ENCODE measurements at places on chromosomes 16 and 17.

- DNase-seq: peak; percentile 72
Measured at GRCh38 chr17:49575679-49576087, at the start of gene NXPH3. NXPH3 (plus strand) TSS chr17:49575871; CDS start chr17:49576220, 349 bp downstream.

- no peak for DNase-seq
Measured at GRCh38 chr16:1700246-1700645, 5.7 kb upstream of the MAPK8IP3 start.

DNA sequence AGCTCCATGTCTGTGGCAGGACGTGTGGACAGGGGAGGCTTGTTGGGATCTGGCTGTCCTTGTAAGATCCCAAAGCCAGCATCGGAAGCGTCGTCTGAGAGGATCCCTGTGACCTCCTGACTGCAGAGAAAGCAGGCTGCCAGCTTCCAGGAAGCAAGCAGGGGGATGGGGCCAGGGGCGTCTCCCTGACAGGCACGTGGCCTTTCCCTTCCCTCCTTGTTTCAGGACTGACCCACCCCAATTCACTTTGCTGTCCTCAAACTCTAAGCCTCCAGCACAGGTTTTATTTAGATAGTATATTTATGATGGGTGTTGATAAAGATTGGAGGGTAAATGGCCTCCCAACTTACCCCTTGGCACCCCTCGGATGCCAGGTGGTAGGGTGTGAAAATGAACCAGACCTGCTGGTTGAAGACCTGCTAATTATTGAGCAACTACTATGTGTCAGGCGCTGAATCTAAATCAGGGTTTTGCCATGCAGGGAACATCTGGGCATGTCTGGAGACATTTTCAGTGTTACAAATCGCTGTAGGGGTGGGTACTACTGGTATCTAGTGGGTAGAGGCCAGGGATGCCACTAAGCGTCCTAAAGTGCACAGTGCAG lies 24.5 kb downstream of the SOCS1 start:
- no peak for DNase-seq

DNA sequence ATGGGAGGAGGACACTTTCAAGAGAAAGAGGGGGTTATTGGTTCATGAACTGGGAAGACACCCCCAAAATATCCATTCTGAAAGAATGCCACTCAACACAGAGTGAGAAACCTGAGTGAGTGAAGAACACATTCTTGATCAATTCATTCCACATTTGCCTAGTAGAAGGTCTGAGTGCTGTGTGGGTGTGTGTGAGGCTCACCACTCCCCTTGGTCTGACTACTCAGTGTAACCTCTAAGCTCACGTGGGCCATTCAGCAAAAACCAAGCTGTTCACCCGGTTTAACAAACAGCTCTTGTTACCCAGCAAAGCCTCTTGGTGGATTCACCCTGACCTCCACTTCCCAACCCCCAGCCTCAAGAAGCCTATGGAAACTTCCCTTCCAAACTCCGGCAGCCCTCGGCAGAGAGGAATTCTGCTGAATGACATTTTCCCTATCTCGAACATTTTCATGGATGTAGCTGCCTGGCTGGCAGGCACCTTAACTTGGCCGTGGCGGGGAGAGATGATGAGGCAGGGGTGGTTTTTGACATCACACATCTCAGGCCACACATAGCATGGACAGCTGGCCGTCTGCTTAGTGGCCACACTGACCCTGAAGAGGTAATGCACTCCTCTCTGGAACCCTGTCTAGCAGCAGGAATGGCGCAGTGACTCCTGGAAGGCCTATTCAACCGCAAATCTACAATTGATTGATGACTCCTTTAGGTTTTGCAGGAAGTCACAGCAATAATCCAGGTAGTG lies 11.6 kb downstream of the ST6GALNAC1 start:
- no peak for DNase-seq

DNA sequence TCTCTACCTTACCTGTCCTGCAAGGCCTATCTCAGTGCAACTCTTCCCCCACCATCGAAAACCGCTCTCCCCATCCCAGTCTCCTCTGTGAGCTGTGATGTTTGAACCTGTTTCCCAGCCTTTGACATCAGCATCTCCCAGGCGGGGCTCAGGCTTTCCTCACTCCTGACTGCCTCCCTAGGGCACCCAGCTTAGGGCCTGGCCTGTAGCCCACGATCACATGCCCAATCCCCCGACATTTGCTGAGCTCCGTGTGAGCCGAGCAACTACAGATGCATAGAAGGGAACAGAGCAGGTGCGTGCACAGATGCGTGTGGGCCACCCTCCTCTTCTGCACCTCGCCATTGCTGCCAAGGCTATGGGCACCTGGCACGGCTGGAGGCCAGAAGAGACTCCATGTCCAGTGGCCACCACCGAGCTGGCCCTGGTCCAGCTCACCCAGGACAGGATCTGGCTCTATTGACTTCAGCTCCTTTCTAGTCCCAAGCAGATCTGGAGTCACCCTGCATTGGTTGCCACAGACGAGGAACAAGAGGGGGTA lies 35.5 kb upstream of the CMIP start:
- no peak for DNase-seq
